ENCODE measurements at places on chromosomes 4 and X. TPM values are rescaled to one million over a fixed set of nuclear protein-coding genes. Genes with fewer than 3 reads are reported as not detected.

Gene SPARCL1
- total RNA-seq = not detected

Gene CCNI
- total RNA-seq = 210 TPM

Gene PIM2
- total RNA-seq = 152 TPM

Gene CENPVL1
- not detected for total RNA-seq

Gene DCAF12L2
- total RNA-seq = not detected

Gene MAGEB4
- total RNA-seq = not detected

Gene EVC2
- total RNA-seq = 0.72 TPM

Gene GAB3
- total RNA-seq = 5.5 TPM

Gene ARX
- total RNA-seq = not detected

Gene DKK2
- not detected for total RNA-seq

Gene KIF4A
- 41.5 TPM for total RNA-seq

Gene GLOD5
- not detected for total RNA-seq

Gene ASB5
- total RNA-seq = not detected

Gene THAP9
- total RNA-seq = 3.9 TPM

Gene SEC24B
- total RNA-seq = 24.9 TPM

Gene MAGEA6
- not detected for total RNA-seq

Gene SLC25A53
- total RNA-seq = 6.3 TPM

Gene PPAT
- total RNA-seq = 24.3 TPM

Gene AKAP17A
- total RNA-seq = 66.5 TPM

Gene CITED1
- not detected for total RNA-seq

Gene ESX1
- not detected for total RNA-seq

Gene SERTM2
- not detected for total RNA-seq

Gene CHRNA9
- not detected for total RNA-seq

Gene FDCSP
- total RNA-seq = not detected

Gene DSPP
- total RNA-seq = not detected

Gene FAT4
- total RNA-seq = not detected

Gene HEPH
- total RNA-seq = not detected

Gene TRIM61
- 1.3 TPM for total RNA-seq

Gene HELT
- not detected for total RNA-seq

Gene GUCY1A1
- not detected for total RNA-seq

Gene CT45A1
- total RNA-seq = not detected

Gene PCDH7
- not detected for total RNA-seq

Gene HSD17B10
- 99.6 TPM for total RNA-seq

Gene HHIP
- total RNA-seq = not detected

Gene NDNF
- 0.10 TPM for total RNA-seq

Gene DCAF8L2
- total RNA-seq = not detected

Gene GAGE12E
- total RNA-seq = not detected

Gene TRIM2
- 0.44 TPM for total RNA-seq

Gene ATRX
- 70.9 TPM for total RNA-seq

Gene ADH7
- not detected for total RNA-seq

Gene SPANXB1
- total RNA-seq = not detected

Gene GSX2
- not detected for total RNA-seq

Gene MAD2L1
- 51.9 TPM for total RNA-seq

Gene VCX3B
- not detected for total RNA-seq

Gene ZAR1
- total RNA-seq = not detected

Gene PJA1
- 14.0 TPM for total RNA-seq

Gene CXCL1
- not detected for total RNA-seq

Gene FAM9C
- not detected for total RNA-seq

All from activated CD4-positive, alpha-beta T cell treated with anti-CD3 and anti-CD28 coated beads, Interleukin-2, amount 10 ng/mL, durations not matched to agents 7 days and 5 days (primary cell).